ENCODE measurements at places on chromosomes 6 and 20. TPM values are rescaled to one million over a fixed set of nuclear protein-coding genes. Genes with fewer than 3 reads are reported as not detected.

GRCh38 chr6:77492530-77492929, 29.2 kb upstream of the HTR1B start:
- no peak overlapping the region for H3K4me3 ChIP-seq
- H3K36me3 ChIP-seq = no peaks in the 10 kb centered on the region
- no peak for DNase-seq
- H3K4me1 ChIP-seq = no peaks in the 10 kb centered on the region
- H3K27me3 ChIP-seq = no peaks in the 10 kb centered on the region

DNA sequence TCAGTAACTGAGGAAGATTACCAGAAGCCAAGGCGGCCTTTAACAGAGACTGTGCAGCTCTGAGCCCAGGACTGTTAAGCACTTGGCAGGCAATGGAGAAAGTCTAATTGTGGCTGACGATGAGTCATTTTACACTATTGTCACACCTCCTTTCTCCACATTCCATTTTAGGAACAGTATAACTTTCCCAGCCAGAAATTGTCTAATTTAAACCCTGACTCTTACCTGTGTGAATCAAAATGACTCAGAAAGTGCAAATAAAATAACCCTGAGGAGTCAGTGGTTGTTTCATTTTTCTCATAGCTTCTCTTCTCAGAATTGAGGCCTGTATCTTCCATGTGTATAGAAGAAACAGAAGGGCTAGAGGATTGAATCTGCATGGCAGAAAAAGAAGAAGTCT, 40.0 kb upstream of the OPN5 start:
- DNase-seq = no peak
- H3K27ac ChIP-seq = no peak overlapping the region
- no peaks in the 10 kb centered on the region for H3K4me1 ChIP-seq
- H3K27me3 ChIP-seq = peaks cover 3% of the 10 kb centered on the region
- H3K36me3 ChIP-seq = no peaks in the 10 kb centered on the region
- H3K4me3 ChIP-seq = no peak overlapping the region

DNA sequence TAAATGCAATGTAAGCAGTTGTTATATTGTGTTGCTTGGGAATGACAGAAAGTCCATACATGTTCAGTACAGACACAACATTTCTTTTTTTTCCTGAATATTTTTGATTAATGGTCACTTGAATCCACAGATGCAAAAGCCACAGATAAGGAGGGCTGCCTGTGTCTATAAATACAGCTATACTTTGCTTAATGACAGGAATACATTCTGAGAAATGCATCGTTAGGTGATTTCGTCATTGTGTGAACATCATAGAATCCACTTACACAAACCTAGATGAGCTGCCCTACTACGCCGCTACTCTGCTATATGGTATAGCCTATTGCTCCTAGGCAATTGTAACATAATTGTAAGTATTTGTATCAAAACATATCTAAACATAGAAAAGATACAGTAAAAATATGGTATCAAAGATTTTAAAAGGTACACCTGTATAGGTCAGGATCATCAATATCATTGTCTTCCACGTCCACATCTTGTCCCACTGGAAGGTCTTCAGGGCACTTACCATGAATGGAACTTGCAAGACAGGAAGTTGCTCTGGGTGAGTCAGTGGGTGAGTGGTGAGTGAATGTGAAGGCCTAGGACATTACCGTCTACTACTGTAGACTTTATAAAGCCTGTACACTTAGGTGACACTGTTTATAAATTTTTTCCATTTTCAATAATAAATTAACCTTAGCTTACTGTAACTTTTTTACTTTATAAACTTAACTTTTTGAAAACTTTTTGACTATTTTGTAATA, 27.9 kb upstream of the POPDC3 start:
- H3K27me3 ChIP-seq = peaks cover 5% of the 10 kb centered on the region
- no peak for DNase-seq
- H3K4me1 ChIP-seq = peaks cover 5% of the 10 kb centered on the region
- no peak overlapping the region for H3K27ac ChIP-seq
- no peaks in the 10 kb centered on the region for H3K36me3 ChIP-seq

DNA sequence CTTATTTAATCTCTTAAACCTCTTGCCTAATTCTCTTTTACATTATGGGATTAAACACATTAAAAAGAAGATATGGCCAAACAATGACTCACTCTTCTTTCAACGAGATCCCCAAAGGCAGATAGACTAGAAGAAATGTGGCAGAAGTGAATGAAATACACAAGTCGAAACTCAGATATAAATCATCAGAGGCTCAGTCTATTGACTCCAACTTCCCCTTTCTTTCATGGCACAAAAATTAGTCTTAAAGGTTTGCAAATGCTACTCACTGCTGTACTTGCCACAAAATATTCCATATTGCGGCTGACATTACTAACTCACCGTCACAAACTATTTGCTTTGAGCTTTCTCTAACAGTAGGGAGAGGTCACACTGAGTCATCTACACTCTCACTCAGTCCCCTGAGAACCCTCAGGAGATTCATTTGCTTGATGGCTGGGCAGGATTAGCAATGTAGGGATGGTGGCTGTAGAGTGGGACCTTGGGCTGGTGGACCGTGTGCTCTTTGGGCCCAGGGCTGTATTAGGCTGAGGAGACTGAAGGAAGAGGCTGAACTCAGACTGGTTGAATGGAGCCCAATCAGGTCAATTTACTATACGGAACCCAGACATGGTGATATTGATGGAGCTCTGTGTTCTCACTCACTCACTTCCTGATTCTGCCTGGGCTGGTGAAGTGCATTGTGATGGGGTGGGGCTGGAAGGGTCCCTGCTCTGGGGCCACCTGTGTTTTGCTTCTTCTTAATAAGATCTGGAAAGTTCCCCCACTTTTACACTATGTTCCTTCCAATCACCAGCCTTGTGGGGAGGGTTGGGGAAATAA, 42.8 kb upstream of the UBR2 start:
- H3K36me3 ChIP-seq = no peaks in the 10 kb centered on the region
- H3K4me1 ChIP-seq = no peaks in the 10 kb centered on the region
- H3K4me3 ChIP-seq = no peak overlapping the region
- DNase-seq = no peak
- H3K27ac ChIP-seq = no peak overlapping the region

DNA sequence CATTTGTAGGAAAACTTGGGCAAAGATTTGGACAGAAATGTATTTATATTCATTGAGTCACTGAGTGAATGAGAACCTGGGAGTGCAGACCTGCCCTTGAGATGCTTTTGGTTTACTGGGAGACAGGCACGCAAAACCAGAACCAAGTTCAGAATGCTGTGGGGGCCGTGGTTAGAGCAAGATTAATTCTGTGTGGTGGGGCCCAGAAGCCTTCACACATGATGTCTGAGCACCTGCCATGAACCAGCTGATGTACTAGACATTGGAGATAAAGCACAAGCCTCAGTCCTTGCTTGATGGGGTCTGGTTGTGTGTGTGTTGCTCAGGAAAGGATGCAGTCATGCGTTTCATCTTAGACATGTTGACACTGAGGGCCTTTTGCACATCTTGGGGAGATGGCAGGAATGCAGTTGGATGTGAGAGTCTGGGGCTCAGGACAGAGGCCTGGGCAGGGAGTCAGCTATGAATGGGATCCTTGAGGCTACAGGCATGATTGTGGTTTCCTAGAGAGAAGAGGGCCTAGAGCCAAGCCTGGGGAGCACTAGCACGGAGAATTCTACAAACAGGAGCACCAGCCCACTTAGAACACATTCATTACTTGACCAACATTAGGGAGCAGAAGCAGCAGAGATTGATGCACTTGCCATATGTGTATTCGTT, 114.3 kb upstream of the TMEM181 start:
- no peak for DNase-seq
- H3K36me3 ChIP-seq = peaks cover 2% of the 10 kb centered on the region
- no peak overlapping the region for H3K27ac ChIP-seq
- H3K4me3 ChIP-seq = no peak overlapping the region
- no peaks in the 10 kb centered on the region for H3K4me1 ChIP-seq

DNA sequence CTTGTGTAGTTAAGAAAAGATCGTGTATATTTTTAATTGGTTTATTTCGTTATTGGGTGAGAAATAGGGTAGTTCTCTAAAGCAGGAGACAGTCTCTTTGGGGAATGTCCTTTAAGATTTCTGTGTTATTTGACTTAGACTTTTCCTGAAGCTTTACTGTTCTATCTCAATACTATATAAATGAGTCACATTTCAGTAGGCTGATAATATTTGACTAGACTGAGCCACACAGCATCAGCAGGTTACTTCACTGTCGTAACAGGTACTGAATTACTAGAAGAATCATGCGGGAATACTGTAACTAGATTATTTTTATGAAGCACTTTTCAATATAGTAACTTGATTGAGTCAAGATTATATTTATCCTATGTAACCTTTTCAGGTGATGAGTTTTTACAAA, 1.4 kb downstream of the SMAP1 start:
- peaks cover 27% of the 10 kb centered on the region for H3K36me3 ChIP-seq
- H3K27me3 ChIP-seq = no peaks in the 10 kb centered on the region
- no peak overlapping the region for H3K27ac ChIP-seq
- peak overlapping the region; percentile 86 for H3K4me3 ChIP-seq
- no peak for DNase-seq

GRCh38 chr6:114718186-114718585, 375.4 kb upstream of the HS3ST5 start:
- H3K27me3 ChIP-seq = no peaks in the 10 kb centered on the region
- H3K27ac ChIP-seq = no peak overlapping the region
- no peak for DNase-seq
- H3K4me3 ChIP-seq = no peak overlapping the region

GRCh38 chr20:50347284-50348063, 156.8 kb downstream of the CEBPB start:
- H3K27me3 ChIP-seq = peaks cover 2% of the 10 kb centered on the region
- no peak for DNase-seq
- H3K27ac ChIP-seq = no peak overlapping the region
- peaks cover 68% of the 10 kb centered on the region for H3K4me1 ChIP-seq
- peaks cover 2% of the 10 kb centered on the region for H3K36me3 ChIP-seq

DNA sequence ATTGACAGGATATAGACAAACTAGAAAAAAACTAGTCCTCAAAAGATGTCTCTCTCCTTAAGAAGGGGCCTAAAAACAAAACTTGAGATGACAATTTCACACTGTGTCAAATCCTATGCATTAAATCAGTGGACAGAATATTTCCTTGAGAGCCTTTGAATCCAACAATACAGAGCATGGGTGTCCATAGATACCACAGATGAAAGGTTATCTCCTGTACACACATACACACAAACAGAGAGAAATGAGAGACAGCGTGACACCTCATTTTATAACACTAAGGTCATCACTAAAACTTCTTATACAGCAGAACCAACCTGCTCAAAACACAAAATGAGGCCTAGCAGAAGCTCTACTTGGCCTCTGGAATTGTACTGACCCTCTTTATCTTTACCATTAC, 55.5 kb downstream of the MAP7 start:
- peaks cover 6% of the 10 kb centered on the region for H3K27me3 ChIP-seq
- no peak overlapping the region for H3K4me3 ChIP-seq
- no peaks in the 10 kb centered on the region for H3K36me3 ChIP-seq
- H3K27ac ChIP-seq = no peak overlapping the region

GRCh38 chr6:42083530-42083929, 33.2 kb downstream of the TAF8 start:
- H3K27me3 ChIP-seq = no peaks in the 10 kb centered on the region
- H3K4me3 ChIP-seq = no peak overlapping the region
- no peak for DNase-seq
- H3K36me3 ChIP-seq = peaks cover 21% of the 10 kb centered on the region

DNA sequence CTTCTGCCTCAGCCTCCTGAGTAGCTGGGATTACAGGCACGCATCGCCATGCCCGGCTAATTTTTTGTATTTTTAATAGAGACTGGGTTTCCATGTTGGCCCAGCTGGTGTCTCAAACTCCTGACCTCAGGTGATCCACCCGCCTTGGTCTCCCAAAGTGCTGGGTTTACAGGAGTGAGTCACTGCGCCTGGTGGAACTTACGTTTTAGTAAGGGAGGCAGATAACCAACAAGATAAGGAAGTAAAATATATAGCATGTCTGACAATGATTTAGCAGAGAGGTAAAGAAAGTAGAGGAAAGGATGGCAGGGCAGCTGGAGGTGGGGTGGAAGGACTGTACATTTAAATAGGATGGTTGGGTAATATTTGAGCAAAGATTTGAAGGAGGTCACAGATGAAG, 12.8 kb upstream of the MYMX start:
- H3K27me3 ChIP-seq = peaks cover 5% of the 10 kb centered on the region
- no peak for DNase-seq
- no peak overlapping the region for H3K4me3 ChIP-seq
- H3K4me1 ChIP-seq = no peaks in the 10 kb centered on the region
- no peak overlapping the region for H3K27ac ChIP-seq

- no peak for DNase-seq
- H3K27ac ChIP-seq = no peak overlapping the region
- H3K4me3 ChIP-seq = no peak overlapping the region
- H3K36me3 ChIP-seq = no peaks in the 10 kb centered on the region
- H3K4me1 ChIP-seq = peaks cover 11% of the 10 kb centered on the region
Observed at GRCh38 chr6:163790266-163790840, 375.8 kb downstream of the QKI start.

DNA sequence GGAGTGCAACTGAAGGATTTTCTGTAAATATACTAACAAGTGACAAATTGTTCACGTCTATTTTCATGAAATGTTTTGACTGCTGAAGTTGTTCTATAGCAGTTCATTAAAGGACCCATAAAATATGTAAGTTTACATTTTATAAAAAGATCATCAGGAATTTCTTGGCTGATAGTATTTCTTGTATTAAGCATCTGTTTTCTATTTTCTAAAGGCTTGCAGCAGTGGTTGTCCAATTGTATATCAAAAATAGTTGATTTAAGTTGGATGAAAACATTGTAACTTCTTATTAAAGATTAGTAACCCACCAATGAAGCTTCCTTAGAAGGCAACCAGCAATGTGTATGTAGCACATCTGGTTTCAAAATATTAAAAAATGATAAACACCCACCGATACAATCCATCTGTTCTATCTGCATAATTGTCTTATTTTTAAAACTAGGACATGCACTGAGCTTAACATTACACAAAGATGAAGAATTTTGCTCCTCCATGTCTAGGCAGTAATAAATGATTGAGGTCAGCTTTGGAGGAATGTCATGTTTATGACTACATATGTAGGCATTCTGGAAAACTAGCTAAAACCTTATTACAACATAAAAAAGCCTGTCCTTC, 301.3 kb upstream of the TCF21 start:
- no peaks in the 10 kb centered on the region for H3K27me3 ChIP-seq
- no peak overlapping the region for H3K4me3 ChIP-seq
- DNase-seq = no peak
- H3K36me3 ChIP-seq = no peaks in the 10 kb centered on the region
- H3K4me1 ChIP-seq = no peaks in the 10 kb centered on the region

GRCh38 chr6:121503589-121503991, 68.1 kb downstream of the GJA1 start:
- H3K27me3 ChIP-seq = no peaks in the 10 kb centered on the region
- no peak overlapping the region for H3K4me3 ChIP-seq
- DNase-seq = no peak
- no peaks in the 10 kb centered on the region for H3K4me1 ChIP-seq
- no peaks in the 10 kb centered on the region for H3K36me3 ChIP-seq
- no peak overlapping the region for H3K27ac ChIP-seq

The TBXT gene
- not detected for total RNA-seq

The BPI gene
- not detected for total RNA-seq

The DLL1 gene
- total RNA-seq = 10.7 TPM

The BMP5 gene
- not detected for total RNA-seq

The DSP gene
- total RNA-seq = 0.08 TPM
